ENCODE measurements at places on chromosomes 16 and 17.
A peak's percentile ranks its signal among the peaks of the same experiment; 100 is the strongest.

DNA sequence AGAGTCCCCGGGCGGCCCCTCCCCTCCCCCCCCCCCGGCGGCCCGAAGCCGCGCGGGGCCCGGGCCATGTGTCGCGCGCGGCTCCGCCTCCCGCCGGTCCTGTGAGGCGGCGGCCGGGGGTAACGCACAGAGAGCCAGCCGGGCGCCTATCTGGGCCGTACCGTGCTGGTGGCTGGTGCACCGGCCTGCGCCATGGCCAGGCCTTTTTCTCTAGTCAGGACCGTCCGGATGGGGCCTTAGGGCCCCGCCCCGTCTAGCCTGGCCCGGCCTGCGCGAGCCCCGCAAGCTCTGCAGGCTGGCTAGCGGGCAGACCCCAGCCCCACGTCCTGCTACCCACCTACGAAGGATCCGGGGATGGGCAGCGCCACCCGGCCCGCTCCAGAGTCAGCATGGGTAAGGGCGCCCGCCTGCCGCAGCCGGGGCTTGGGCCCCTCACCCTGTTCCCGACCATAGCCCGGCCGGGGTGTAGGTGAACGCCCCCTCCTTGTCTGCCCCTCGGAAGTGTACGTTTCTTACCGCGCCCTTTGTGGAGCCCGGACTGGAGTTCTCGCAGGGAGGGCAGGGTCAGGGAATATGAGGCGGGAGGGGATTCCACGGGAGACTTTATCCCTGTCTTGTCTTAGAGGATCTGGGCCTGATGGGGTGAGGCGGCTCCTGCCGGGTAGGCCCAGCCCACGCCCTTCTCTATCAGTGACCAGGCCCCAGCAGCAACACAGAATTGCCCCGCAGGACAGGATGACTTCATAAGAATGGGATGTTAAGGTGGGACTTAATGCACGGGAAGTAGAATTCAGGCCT is at the start of gene CENPT:
Gene CENPT, minus strand, starts transcription at position 630 of the 798 bp plus-strand sequence. CDS start 13,834 bp downstream, outside the sequence.
- peak; percentile 36 for DNase-seq

- peak; percentile 20 for DNase-seq
Measured at GRCh38 chr17:10754109-10754508, 24.3 kb upstream of the TMEM220 start.

GRCh38 chr17:38563362-38564253 is 42.1 kb downstream of the SRCIN1 start:
- DNase-seq, result no peak

DNA sequence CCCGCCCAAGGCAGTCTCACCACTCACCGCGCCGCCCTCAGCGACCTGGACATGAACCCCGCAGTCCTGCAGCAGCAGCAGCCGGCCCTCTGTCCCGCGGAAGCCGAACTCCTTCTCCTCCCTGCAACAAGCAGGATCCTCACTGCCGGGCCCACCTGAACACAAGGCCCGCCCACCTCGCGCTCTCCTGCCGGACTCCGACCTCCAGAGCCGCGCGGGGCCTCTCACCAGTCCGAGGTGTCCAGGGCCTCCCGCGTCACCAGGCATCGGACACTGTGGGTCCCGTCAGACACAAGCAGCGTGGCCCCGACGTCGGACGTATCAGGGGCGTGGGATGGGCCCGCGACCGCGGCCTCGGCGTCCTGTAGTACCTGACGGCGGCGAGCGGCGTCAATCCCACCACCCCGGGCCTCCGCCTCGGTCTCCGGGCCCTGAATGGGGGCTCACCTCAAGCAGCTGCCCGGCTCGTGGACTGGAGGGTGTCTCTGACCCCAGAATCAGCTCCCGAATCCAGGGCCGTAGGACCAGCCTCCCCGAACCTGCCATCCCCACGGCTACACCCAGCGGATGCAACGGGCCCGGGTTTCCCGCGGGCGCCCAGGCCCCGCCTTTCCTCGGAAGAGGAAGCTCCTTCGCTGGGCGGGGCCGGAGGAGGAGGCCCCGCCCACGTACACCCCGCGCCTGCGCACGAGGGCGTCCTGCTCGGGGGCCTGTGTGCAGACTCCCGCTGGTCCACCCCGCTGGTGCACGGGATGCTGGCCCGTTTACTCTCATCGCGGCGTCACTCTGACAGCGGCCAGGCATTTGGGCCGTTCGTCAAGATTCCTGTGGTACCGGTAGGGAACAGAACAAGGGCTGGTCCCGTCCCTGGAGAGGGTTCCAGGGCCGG is at the start of gene ACD:
Gene ACD, minus strand, starts transcription at position 586 of the 889 bp plus-strand sequence. Its CDS starts 40 bp downstream, at position 546.
- DNase-seq, result peak; percentile 92

DNA sequence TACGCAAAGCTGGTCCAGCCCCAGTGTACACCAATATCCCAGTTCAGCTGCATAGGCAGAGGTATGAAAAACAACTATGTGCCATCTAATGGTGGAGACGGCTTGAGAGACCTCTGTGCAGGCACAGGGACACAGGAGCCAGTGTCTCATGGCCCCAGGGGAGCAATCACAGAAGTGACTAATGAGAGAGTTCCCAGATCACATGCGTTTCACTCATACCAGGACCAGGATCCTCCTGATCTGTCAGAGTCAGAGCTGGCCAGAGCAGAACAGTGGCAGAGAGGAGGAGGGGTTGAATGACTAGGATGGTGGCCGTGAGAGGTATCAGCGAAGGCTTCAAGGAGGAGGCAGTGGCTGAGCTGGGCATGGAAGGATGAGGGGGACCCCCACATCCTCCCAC is 41.1 kb downstream of the TMEM132E start:
- DNase-seq, result no peak

GRCh38 chr17:75457047-75457654 is 716 bp downstream of the TMEM94 start:
- no peak for DNase-seq

GRCh38 chr16:24188751-24189318 is 67.3 kb upstream of the CACNG3 start:
- DNase-seq, result no peak

DNA sequence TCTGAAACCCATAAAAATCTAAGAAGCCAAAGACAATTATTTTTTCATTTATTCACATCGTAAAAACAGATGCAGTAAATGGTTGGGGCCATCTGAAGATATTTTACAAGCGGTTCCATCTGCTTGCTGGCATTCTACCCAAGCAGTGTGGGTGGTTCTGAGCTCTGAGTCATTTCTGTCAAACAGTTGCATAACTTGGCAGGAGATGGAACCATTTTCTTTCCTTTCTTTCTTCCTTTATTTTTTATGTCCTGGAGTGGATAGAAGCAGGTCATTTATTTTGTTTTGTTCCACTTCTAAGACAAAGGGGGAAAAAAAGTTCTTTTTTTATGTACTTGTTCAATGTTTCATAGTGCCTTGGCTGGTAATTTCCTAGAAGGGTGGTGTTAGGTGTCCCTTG is 1151.9 kb upstream of the GOT2 start:
- no peak for DNase-seq

GRCh38 chr16:50717091-50717490 is 23.7 kb downstream of the NOD2 start:
- no peak for DNase-seq

GRCh38 chr16:47008174-47008573 is 34.7 kb upstream of the DNAJA2 start:
- DNase-seq, result no peak

DNA sequence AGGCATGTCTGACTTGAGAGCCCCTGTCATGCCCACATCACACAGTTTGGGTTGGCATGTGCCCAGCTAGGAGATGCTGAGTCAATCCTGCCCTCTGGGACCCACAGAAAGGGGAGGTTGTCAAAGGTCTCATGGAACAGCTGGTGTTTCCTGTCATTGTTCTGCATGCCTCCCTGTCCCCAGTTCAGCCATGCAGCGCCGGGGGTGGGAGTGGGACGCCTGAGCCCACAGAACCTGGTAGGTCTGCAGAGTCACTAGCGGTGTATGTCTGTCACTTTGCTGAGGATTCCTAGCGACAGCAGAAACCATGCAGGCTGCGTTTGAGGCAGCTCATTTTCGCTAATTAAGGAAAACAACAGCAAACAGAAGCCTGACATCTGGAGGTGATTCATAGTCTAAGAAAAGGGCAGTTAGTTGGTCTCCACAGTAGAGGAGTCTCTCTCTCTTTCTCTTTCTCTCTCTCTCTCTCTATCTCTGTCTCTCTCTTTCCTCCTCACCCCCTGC is 19.6 kb upstream of the CCL1 start:
- DNase-seq, result peak; percentile 13

Data from KBM-7 (cell line).